ENCODE measurements at places on chromosomes 2 and 18.

DNA sequence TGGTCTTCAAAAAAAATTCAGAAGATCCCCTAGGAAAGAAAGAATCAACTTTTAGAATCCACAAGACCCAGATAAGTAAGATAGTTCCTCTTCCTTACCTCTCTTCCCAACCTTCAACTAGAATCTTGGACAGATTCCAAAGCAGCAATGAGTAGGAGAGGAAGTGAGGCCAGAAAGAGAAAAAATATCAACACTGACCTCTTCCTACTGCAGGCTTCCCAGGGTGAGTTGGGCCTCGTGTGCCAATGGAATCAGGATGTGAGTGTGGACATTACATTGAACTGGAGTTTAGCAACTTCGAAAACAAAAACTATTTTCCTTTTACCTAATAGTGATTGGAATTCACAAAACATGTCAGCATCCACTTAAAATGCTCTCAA is 102.5 kb upstream of the PIEZO2 start:
- DNase-seq: no peak

DNA sequence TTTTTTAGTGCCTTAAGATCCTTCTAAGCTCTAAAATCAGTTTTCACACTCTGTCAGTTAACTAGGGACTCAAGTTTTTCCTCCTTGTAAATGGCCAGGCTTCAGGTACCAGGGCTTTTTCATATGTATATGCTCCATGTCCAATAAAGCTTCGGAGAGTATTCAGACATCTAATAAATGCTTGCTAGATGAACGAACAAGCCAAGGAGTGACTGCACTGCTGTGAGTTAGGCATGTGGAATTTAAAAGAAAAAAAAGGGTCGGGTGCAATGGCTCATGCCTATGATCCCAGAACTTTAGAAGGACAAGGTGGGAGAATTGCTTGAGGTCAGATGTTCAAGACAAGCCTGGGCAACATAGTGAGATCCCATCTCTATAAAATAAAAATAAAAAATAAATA is 81.9 kb downstream of the CDH2 start:
- no peak for DNase-seq

DNA sequence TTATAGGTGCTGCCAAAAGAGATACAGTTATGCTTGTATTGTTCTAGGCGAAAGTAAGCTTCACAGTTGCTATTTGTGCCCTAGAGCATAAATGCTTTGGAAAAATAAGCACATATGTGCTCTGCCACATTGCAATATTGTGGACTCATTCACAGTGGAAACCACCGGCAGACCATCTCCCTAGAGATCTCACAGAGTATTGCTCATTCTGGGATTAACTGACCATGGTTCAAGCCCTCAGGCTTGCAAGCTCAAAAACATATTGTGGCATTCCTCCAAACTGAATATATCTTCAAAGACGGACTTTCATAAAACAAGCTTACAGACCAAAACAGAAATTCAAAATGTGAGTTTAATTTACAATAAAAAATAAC is 158.2 kb upstream of the CCDC150 start:
- DNase-seq: no peak

GRCh38 chr2:85248773-85249509 is 78.8 kb downstream of the TGOLN2 start:
- DNase-seq: no peak

- DNase-seq: no peak
Observed at GRCh38 chr18:37584952-37585695, 19.5 kb upstream of the CELF4 start.

DNA sequence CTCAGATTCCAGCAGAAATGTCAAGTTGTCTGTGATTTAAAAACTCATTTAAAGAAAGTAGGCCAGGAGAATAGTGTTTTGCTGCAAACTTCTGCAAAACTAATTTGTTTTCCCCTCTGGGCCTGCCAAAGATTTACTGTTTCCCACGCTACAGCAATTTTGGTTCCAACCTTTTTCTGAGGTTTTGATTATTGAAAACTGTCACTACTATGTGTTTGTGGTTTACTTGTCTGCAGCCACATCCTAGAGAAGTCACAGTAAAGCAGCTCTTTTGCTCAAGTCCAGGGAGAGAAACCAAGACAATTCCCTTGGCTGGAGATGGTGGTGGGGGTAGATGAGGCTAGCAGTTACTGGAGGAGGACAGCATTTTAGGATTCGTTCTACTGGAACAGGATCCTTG is 12.8 kb downstream of the IL1R2 start:
- no peak for DNase-seq
